Fibroblast of villous mesenchyme (primary cell): ENCODE measurements at places on chromosomes 3 and 15. TPM values are rescaled to one million over a fixed set of nuclear protein-coding genes. Genes with fewer than 3 reads are reported as not detected.

Gene ARHGAP31
- total RNA-seq = 15.1 and 15.5 TPM in 2 replicates

Gene TRPM1
- under 0.01 TPM in 1 of 2 replicates, not detected in the other for total RNA-seq

Gene EFL1
- total RNA-seq = 18.0 and 22.9 TPM in 2 replicates

Gene UCN2
- total RNA-seq = 6.0 and 11.9 TPM in 2 replicates

Gene KNL1
- 12.9 and 22.9 TPM in 2 replicates for total RNA-seq
